ENCODE measurements at places on chromosomes 2 and 18.
A peak's percentile ranks its signal among the peaks of the same experiment; 100 is the strongest.

- peak; percentile 6 for DNase-seq
Measured at GRCh38 chr18:48785091-48785614, 165.6 kb downstream of the SMAD7 start.

GRCh38 chr2:70630761-70631160 lies 77.1 kb upstream of the TGFA start:
- no peak for DNase-seq

GRCh38 chr18:78146136-78147085 lies 833.2 kb upstream of the SALL3 start:
- DNase-seq, result no peak

GRCh38 chr2:220946552-220946951 lies 625.6 kb downstream of the EPHA4 start:
- no peak for DNase-seq

GRCh38 chr2:2056531-2056930 lies 274.5 kb downstream of the MYT1L start:
- no peak for DNase-seq

GRCh38 chr18:13120255-13120654 lies 98.3 kb upstream of the LDLRAD4 start:
- DNase-seq, result no peak

GRCh38 chr2:38599706-38600105 lies 3.0 kb downstream of the HNRNPLL start:
- no peak for DNase-seq

GRCh38 chr2:1973636-1974035 lies 229.3 kb upstream of the PXDN start:
- DNase-seq, result no peak

GRCh38 chr2:150853263-150853662 lies 365.8 kb upstream of the RND3 start:
- no peak for DNase-seq

GRCh38 chr2:2502201-2502549 lies 171.1 kb upstream of the MYT1L start:
- DNase-seq, result no peak

DNA sequence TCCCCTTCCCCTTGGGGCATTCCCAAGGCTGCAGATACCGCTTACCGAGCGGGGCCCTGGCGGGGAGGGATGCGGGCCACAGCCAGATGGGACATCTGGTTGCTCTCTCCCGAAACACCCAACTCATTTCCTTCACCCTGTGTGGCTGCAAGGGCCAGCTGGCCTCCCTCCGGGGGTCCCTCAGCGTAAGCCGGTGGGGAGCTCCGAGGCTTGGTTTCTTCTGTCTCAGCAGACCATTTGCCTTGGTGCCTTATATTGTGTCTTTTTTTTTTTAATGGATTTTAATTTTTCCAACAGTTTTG lies 107.6 kb upstream of the ODC1 start:
- DNase-seq, result no peak

All from CD4-positive, CD25-positive, alpha-beta regulatory T cell (primary cell).